Stimulated activated CD8-positive, alpha-beta memory T cell treated with anti-CD3 and anti-CD28 coated beads, Interleukin-7, amount 100 ng/mL, for 24 hours (primary cell): ENCODE measurements at places on chromosomes 4 and X.
A peak's percentile ranks its signal among the peaks of the same experiment; 100 is the strongest.

- no peak for DNase-seq
These were observed 330.3 kb upstream of the EPHA5 start for GRCh38 chr4:66000510-66001117.

DNA sequence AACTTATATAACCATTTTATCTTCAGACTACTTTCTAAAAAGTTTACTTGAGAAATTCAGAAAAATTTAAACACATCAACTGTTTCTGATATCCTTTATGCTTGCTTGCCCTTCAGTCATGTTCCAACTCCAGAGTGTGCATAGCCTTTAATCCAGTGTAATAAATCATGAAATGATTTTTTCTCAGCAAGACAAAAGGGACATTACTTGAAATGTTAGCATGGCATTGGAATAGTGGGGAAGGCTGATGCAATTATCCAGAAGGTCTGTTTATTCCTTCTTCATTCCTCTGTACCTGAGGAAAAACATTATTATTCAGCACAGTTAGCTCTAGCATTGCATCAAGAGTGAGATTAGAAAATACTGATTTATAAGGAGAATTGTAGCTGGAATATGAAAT lies 209.9 kb downstream of the SLC7A11 start:
- DNase-seq, result no peak

DNA sequence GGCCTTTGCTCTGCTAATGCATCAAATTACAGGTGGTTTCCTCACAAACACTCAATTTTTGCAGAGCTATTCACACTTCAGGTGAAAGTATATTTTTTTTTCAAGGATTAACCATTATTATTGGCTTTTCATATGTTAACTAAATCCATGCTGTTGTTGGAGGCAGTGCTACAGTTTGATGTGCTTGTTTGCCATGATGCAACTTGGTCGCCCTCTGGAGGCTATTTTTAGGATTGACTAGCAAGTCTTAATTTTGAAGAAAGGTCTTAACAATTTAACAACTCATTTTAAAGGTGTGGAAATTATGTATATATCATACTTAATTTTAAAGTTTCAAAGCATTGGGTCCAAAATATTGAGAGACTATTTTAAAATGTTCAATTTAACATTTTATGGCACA lies 168.8 kb upstream of the FAM47A start:
- no peak for DNase-seq

- no peak for DNase-seq
These were observed 10.6 kb downstream of the ABCD1 start for GRCh38 chrX:153735274-153735673.

DNA sequence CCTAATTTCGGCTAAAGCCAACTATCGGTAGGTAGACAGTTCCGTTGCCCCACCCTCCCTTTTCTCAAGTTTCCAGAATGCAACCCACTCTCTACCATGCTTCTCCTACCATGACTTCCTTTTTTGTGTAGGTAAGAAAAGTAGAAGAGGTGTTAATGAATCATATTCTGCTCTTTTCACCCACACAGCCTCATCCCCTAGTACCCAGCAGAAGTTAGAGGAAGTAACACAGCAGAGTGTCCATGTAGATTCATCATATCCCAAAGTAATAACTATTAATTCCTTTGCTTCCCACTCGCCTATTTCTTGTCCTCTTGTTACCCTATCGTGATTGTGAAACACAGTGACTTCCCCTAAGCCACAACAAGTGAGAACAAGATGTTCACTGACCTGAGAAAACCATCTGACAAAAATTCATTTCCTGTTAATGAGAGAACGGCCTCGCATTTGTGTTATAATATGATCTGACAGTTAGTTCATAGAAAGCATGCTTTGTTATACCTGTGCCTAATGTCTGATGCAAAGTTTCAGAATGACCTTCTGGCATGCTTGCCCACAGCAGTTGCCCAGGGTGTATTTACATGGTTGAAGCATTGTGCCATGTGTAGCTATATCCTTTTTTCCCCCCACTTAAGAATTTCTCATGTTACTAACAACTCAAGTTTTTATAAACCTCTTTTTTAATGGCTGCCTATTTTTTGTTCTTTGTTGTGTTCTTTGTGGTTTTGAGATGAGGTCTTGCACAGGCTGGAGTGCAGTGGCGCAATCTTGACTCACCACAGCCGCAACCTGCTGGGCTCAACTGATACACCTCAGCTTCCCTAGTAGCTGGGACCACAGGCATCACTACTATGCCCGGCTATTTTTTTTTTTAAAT lies 185.6 kb downstream of the RAP1GDS1 start:
- peak; percentile 31 for DNase-seq

GRCh38 chr4:40264995-40265909 lies 68.4 kb downstream of the RHOH start:
- no peak for DNase-seq

DNA sequence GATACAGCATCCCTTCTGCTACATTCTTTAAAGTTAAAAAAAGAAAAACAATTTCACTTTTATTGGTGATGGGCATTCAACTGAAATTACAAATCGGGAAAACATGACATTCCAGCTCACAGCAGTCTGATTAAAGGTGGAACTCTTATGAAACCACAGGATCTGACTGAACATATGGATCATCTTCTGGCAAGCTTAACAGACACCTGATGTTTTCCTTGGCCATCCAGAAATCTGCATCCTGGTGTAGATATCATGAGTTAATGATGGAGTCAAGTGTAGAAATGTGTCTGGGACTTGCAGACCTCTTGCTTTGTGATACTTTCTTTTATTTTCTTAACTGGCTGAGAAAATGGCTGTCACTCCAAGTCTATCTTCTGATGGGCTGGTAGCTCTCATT lies 167.9 kb downstream of the CBR4 start:
- no peak for DNase-seq

- DNase-seq, result no peak
These were observed 38.0 kb downstream of the RADX start for GRCh38 chrX:106649523-106650428.

- no peak for DNase-seq
These were observed 225.2 kb downstream of the MID1 start for GRCh38 chrX:10395179-10395578.

DNA sequence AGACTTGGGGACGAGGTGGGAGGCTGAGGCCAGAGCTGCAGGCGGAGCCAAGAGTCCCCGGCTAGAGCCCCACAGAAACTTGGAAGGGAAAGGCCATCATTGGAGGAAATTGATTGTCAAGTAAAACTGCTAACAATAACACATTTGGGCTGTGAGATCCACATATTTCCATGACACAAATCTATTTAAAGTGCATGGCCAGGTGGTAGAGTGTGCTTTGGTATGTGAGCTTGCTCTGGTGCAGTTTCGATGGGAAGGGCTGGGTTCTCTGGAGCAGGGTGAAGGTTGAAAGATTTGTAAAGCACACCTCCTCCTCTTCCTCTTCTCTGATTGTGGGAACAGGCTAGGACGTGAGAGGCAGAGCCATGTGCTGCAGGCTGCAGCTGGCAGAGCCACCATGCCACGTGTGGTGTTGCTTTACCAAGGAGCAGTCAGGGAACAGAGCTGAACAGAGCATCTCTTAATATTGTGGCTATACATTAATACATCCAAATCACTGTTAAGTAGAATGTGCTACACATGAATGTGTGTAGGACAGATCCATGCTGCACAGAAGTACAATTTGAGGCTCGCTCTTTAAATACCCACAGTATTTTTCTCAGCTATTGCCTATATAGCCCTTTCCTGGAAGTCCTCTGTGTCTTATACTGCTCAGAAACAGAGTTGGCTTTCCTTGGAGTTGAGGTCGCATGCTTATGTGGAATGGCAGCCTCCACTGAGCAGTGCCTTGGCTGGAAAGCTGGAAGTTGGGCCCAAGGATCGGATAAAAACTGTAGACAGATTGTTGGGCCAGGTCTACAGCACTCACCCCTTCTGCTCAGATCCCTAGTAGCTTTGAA lies 37.7 kb downstream of the FHDC1 start:
- DNase-seq, result no peak

DNA sequence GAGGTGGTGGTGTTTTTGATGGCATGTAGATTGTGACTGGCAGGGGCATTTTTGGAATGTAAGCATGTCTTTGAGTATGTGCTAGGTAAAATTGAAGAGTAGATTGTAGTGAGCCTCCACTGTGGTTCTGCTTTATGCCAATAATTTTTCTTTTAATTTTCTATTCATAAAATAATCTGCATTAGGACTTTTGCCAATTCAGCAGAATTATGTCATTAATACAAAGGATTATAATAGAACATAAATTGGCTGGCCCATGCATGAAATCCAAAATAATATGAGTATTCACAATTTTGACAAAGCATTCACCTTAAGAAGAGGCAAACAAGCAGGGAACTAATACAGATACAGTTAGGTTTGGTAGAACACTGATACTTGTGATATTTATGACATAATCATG lies 14.9 kb upstream of the TMPRSS11E start:
- no peak for DNase-seq

DNA sequence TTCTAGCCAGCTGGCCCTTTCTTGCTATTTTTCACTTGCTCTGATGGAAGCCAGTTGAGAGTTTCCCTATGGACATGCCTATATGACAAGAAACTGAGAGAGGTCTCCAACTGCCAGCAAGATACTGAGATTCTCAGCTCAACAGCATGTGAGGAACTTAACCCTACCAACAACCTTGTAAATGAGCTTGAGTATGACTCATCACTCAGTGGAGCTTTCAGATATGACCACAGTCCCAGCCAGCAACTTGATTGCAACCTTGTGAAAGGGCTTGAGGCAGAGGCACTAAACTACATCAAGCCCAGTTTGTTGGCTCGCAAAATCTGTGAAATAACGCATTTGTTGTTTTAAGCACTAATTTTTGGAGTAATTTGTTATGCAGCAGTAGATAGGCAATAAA lies 175.8 kb downstream of the COMMD8 start:
- no peak for DNase-seq

- DNase-seq, result no peak
These were observed 3.8 kb downstream of the NAT8L start for GRCh38 chr4:2062808-2063524.

DNA sequence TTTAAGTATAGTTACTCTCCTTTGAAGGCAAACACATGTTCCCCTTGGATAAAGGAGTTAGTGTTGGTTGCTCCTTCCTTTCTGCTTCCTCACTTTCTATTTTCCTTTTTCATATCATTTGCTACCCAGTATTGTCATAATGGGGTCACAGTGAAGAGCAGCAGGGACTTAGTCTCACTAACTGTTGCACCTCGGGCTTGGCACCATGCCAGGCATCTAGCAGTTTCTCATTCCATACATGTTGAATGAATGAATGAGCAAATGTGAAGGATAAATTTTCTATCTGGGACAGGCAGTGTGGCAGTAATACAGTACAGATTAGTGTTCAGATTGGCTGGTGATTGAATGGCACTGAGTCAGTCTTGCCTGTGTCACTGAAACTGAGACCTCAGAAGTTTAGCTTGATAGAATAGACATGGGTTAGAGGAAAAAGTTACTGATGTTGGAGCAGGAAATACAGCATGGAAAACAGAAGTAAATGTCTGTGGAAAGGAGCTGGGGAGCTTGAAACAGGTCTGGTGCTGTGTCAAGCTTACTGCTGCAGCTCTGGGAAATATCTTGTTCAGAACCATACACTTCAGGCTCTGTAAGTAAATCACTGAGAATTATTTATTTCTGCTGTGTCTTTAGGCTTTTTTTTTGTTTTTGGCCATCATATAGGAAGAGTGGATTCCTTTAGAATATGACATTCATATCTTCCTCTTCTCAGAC lies 55.8 kb upstream of the PITX2 start:
- DNase-seq, result no peak

- DNase-seq, result no peak
These were observed 414.1 kb downstream of the CENPC start for GRCh38 chr4:67131224-67131623.

DNA sequence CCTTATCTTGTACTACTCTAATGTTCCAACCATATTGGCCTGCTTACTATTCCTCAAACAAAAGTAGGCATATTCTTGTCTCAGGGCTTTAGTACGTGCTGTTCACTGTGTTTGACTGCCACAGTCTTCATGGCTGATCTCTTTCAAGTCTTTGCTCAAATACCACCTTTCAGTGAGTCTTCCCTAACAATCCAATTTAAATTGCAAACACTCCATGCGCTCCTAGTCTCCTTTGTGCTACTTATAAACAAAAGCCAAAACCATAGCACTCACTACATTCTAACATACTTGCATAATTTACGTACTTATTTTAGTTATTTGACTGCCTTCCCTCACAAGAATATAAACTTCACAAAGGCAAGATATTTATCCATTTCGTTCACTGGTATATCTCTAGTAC lies 1.7 kb upstream of the ART3 start:
- DNase-seq, result no peak

DNA sequence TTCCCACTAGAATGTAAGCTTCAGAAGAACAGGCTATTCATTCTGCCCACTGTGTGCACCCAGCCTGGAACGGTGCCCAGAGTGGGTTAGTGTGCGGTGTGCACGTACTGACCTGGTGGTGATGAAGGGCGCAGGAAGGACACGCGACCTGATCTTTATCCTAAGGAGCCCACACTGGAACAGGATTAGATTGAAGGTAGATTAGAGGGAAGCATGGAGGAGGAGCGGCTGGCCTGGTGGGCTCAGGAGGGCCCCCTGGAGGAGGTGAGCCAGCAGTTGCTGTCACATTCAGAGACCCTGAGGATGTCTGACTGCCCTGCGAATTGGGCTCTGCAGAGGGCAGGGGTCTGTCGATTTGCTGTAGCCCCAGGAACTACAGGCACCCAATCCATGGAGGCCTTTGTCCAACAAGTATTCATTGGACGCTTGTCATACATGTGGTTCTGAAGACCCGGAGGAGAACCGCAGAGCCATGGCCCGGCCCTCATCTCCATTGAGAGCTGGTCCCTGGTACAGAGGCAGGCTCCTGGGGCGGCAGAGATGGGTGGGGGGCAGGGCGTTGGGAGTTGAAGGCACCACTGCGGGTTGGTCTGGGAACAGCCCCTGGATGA lies 73.2 kb downstream of the HTRA3 start:
- no peak for DNase-seq

- DNase-seq, result no peak
These were observed 35.9 kb downstream of the CENPU start for GRCh38 chr4:184697956-184698355.

DNA sequence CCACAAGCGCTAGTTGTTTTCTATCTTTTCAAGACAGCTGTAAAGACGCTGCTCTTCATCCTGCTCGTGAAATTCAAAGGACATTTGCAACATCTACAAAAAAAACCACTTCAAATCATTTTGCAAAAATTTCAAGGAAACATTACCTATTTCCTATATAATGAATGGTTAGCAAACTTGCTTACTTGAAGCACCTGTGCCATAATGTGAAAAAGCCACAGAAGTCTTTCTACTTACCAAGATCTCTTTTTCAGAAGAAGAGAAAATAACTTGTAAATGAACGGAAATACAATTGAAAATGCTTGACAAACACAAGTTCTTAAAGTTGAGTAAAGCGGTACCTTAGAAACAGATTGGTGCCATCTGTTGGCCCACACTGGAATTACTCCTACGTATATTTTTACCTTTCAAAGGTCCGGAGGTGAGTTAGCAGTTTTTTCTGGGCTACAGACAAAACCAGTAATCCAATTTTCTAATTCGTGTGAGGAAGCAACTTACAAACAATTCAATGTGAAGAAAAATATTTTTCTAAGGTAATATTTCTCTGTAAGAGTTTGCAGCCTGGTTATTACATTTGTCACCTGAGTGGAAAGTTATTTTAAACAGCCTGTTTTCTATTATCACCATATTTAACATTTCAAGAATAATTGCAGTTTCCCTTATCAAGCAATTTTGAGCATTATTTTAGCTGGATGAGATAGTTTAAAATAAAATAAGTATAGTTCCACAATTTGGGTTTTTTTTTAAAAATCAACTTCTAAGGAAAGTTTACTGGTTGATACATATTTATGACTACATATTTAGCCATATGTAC lies at the start of gene TLR6:
TLR6 (minus strand) TSS at position 294 of the 814 bp plus-strand sequence. CDS start 27,344 bp downstream, outside the sequence.
- DNase-seq, result peak; percentile 19
